Forelimb muscle (tissue), 1 donor: ENCODE measurements at places on chromosomes 5 and 9. TPM values are rescaled to one million over a fixed set of nuclear protein-coding genes. Genes with fewer than 3 reads are reported as not detected.

GRCh38 chr9:132990781-132991180, 12.3 kb downstream of the GFI1B start:
- no peak for DNase-seq

- no peak for DNase-seq
Observed at GRCh38 chr5:54135042-54135441, 175.3 kb downstream of the ARL15 start.

DNA sequence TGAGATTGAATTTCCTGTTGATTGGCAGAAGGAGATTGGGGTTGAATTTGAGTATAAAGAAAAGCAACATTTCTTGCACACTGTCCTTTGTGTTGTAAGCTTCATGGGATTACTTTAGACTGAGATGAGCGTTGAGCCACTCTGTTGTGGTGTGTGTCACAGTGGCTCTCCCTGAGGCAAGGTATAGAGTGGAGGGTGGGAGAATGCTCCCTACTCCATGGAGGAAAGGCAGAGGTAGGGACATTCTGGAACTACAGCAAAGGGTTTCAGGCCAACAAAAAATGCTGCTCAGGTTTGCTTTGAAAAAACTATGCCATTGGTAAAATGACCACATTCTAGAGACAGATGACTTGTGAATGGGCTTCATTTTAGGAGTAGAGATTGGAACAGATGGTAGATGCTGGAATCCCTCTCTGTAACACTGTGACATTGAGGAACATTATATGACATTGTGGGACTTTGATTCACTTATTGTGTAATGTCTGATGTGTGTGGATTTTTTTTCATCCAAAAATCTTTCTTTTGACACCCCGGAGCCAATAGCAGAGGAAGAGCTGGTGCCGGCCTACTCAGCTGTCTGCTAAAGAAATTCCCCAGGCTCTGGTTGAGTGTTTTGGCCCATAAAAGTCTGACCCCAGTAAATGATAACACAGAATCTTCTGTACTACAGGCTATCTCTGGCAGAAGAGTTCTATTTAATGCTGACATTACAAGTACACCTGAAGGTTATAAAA, 6.2 kb upstream of the CEP120 start:
- no peak for DNase-seq

- no peak for DNase-seq
Observed at GRCh38 chr5:21862986-21863385, 990.2 kb downstream of the CDH12 start.

DNA sequence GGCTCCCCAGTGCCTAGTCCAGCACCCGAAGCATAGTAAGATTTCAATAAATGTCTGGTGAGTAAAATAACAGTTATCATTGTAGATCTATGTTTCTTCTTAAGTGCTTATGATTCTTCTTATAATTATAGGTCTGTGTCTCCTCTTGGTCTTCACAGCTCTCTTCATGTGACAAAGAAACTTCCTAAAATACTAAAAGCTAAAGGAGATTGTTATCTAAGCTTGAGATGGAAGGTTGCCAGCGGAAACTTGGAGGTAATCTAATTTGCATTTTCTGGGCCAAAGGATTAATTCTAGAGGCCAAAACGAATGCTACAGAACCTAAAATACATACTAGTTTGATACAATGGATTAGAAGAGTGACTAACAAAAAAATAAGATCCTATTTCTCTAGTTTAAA, 13.6 kb upstream of the ARHGAP26 start:
- DNase-seq = no peak

SURF1 gene
- polyA plus RNA-seq = 30.6 TPM

LCN9 gene
- not detected for polyA plus RNA-seq
